ENCODE measurements at places on chromosomes 7 and 10.

GRCh38 chr7:152144557-152145245 is 119.2 kb downstream of the GALNT11 start:
- no peak for DNase-seq

- DNase-seq = no peak
Measured at GRCh38 chr7:142646386-142647140, 102.7 kb upstream of the PRSS1 start.

GRCh38 chr7:121837462-121837861 is 35.5 kb upstream of the PTPRZ1 start:
- no peak for DNase-seq

- DNase-seq = no peak
Measured at GRCh38 chr10:116418389-116418788, 9.3 kb upstream of the PNLIPRP3 start.

Data from activated CD8-positive, alpha-beta memory T cell treated with anti-CD3 and anti-CD28 coated beads for 1 hour (primary cell).